RWPE2 (cell line): ENCODE measurements at places on chromosomes 4 and X.

GRCh38 chrX:19724409-19724808, 163.0 kb downstream of the SH3KBP1 start:
- H3K27me3 ChIP-seq, result no peaks in the 10 kb centered on the region
- H3K4me3 ChIP-seq, result no peak overlapping the region
- H3K36me3 ChIP-seq, result no peaks in the 10 kb centered on the region
- no peak for DNase-seq
- no peak overlapping the region for H3K27ac ChIP-seq

DNA sequence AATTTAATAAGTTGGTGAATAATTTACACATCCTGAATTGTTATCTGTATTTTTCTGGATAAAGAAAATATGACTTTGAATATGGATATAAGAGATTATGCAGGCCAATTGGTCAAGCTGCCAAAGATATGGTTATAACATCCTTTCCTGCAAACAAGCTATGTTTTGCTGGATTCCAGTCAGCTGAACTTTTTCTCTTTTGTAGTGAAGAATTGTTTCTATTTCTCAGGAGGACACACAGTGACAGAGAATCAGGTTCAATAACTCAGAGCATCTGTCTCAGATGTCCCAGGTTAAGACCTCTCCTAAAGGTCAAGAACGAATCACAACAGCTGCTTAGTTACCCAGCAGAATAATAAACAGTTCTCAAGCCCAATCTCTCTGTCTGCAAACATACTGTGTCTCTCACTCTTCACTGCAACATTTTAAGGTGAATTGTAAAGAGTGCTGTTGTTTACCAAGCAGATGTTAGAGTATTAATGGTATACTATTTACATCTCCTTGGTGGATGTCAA, 189.5 kb upstream of the ANKRD50 start:
- peaks cover 37% of the 10 kb centered on the region for H3K4me1 ChIP-seq
- H3K36me3 ChIP-seq, result no peaks in the 10 kb centered on the region
- H3K27me3 ChIP-seq, result no peaks in the 10 kb centered on the region
- no peak overlapping the region for H3K4me3 ChIP-seq

GRCh38 chr4:169410839-169411770, 140.3 kb upstream of the SH3RF1 start:
- H3K4me3 ChIP-seq, result no peak overlapping the region
- no peak overlapping the region for H3K27ac ChIP-seq
- H3K27me3 ChIP-seq, result no peaks in the 10 kb centered on the region
- H3K4me1 ChIP-seq, result no peaks in the 10 kb centered on the region
- DNase-seq, result no peak
- no peaks in the 10 kb centered on the region for H3K36me3 ChIP-seq

DNA sequence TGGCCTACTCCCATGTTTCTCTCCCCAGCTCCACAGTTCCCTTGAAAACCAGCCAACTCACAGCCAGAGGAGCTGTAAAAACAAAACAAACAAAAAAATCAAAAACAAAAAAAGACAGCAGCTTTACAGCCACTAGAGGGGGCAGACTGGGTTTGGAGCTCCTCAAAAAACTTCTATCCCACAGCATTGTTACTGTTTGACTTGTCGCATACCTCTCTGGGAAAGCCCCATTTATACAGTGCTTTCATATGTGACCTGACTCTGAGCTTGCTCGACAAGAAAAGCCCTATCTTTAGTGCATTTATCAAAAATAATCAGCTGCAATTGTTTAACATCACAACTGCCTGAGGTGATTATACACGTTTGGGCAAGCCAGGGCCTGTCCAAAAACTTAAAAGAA, 21.6 kb downstream of the TSPAN6 start:
- no peaks in the 10 kb centered on the region for H3K4me1 ChIP-seq
- no peak overlapping the region for H3K27ac ChIP-seq
- no peak overlapping the region for H3K4me3 ChIP-seq

DNA sequence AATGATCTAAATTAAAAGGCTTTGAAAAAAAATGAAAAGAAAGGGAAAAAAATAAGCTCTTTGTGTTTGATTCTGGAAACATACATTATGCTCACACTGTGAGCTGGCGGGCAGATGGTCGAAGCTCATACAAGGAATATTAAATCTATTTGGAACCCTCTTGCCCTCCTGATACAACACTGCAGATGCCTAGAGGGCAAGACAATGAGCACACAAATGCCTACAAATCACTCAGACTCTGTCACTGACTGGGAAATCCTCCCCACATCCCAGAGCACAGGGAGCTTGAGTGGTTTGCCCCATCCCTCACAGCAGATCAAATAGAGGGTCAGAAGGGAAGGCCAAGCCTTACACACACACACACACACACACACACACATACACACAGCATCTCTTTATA, 320.4 kb downstream of the HNRNPD start:
- no peaks in the 10 kb centered on the region for H3K4me1 ChIP-seq
- H3K27ac ChIP-seq, result no peak overlapping the region
- H3K36me3 ChIP-seq, result no peaks in the 10 kb centered on the region
- H3K27me3 ChIP-seq, result peaks cover 6% of the 10 kb centered on the region
- no peak for DNase-seq
- H3K4me3 ChIP-seq, result no peak overlapping the region

GRCh38 chrX:154652311-154653047, 900 bp downstream of the CTAG2 start:
- DNase-seq, result no peak
- H3K27me3 ChIP-seq, result no peaks in the 10 kb centered on the region
- no peak overlapping the region for H3K27ac ChIP-seq
- no peaks in the 10 kb centered on the region for H3K4me1 ChIP-seq
- H3K36me3 ChIP-seq, result no peaks in the 10 kb centered on the region
